Activated CD8-positive, alpha-beta memory T cell treated with anti-CD3 and anti-CD28 coated beads, Interleukin-2, amount 10 ng/mL, durations not matched to agents 7 days and 5 days (primary cell): ENCODE measurements at places on chromosomes 11 and 22. TPM values are rescaled to one million over a fixed set of nuclear protein-coding genes. Genes with fewer than 3 reads are reported as not detected.

The MN1 gene
- total RNA-seq: 0.14 TPM

The OLFML1 gene
- total RNA-seq: not detected

The XKR3 gene
- total RNA-seq: not detected

The NEU3 gene
- 20.0 TPM for total RNA-seq

The POTEH gene
- total RNA-seq: not detected

The TBX1 gene
- 1.1 TPM for total RNA-seq

The TMEM86A gene
- total RNA-seq: 0.93 TPM

The WT1 gene
- not detected for total RNA-seq

The OR2D2 gene
- not detected for total RNA-seq

The DRD2 gene
- total RNA-seq: 0.52 TPM

The TSPO gene
- total RNA-seq: 118 TPM

The LMO2 gene
- total RNA-seq: not detected

The POU2F3 gene
- not detected for total RNA-seq

The IGLL5 gene
- not detected for total RNA-seq

The APOBEC3B gene
- total RNA-seq: 82.6 TPM

The HSCB gene
- total RNA-seq: 19.2 TPM

The CSNK2A3 gene
- 0.53 TPM for total RNA-seq

The BAIAP2L2 gene
- total RNA-seq: 0.70 TPM

The CCDC89 gene
- 0.73 TPM for total RNA-seq

The TANGO2 gene
- 44.5 TPM for total RNA-seq

The KRTAP5-7 gene
- not detected for total RNA-seq
